GOT3 (cell line): ENCODE measurements at places on chromosomes 5 and 9.

- no peak for DNase-seq
Observed at GRCh38 chr5:10063997-10064396, 185.7 kb downstream of the ATPSCKMT start.

DNA sequence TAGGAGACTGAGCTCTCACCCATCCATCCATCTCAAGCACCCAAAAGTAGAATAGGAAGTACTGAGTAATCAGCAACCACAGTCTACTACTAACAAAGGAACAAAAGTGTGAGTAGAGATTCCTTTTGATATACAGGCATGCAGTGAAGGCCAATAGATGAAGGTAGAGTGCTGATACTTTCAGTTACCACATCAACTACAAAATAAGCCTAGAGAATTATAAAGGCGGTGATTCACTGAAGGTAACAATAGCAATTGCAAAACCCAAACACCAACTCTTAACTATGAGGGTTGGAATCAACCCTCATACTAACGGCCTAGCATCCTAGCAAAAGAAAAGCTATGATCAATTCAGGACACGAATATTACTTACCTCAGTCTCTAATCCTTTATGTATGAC, 992.6 kb downstream of the DNAH5 start:
- no peak for DNase-seq

GRCh38 chr5:88979726-88980125, 96.7 kb upstream of the MEF2C start:
- no peak for DNase-seq

DNA sequence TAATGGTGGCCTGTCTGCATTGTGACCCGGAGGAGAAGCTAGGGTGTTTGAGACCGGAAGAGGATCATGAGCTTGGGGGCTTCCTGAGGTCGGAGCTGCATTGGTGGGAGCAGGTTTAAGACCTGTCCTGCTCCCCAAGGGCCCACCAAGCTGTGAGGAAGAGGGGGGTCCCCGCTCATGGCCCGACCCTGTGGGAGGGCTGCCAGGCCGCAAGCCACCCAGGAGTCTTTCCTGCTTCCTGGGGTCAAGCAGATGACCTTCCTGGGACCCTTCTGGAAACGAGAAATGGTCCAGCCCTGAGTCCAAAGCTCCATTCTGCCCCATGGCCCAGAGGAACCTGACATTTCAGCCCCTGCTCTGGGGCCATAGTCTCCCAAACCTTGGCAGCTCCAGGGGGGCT, 61.5 kb upstream of the RNU6ATAC start:
- DNase-seq = no peak

GRCh38 chr5:132053483-132053882, 7.0 kb upstream of the IL3 start:
- no peak for DNase-seq

DNA sequence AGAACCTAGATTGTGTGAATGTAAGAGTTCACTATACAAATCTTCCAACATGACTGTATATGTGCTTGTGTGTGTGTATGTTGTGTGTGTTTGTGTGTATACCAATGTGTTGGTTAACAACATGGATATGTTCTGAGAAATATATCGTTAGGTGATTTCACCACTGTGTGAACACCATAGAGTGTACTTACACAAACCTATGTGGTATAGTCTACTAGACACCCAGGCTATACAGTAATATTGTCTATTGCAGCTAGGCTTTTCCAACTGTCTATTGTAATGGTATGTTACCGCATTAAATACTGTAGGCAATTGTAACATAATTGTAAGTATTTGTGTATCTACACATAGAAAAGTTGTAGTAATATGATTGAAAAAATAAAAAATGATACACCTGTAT, 959.2 kb upstream of the SEMA6A start:
- no peak for DNase-seq

- DNase-seq = no peak
Observed at GRCh38 chr9:306907-307306, 92.2 kb downstream of the DOCK8 start.
